Hematopoietic multipotent progenitor cell treated with erythropoietin and hydrocortisone succinate and interleukin-3 and kit ligand, for 6 days (in vitro differentiated cells): ENCODE measurements at places on chromosomes 1 and 21.

- no peak for DNase-seq
These were observed 26.9 kb upstream of the EXOSC10 start for GRCh38 chr1:11126569-11126968.

- DNase-seq = no peak
These were observed 36.1 kb downstream of the EIF2D start for GRCh38 chr1:206575894-206576737.

DNA sequence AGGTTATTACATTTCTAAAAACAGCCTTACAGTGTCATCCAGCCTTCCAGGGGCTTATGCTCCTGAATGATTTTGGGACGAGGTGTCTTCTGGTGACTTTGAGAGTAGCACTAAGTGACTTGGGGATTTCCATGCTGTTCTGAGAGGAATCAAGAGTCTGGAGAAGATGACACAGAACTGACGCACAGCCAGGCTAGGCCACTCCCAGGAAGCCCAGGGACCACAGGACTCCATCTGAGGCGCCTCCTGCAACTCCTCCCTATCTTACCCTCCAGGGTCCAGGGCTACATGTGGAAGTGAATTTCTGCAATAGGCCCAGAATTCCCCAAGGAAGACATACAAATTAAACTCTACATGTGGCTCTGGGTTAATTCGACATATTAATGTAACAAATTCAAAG, 92.5 kb downstream of the SLC25A24 start:
- DNase-seq = peak; percentile 30

DNA sequence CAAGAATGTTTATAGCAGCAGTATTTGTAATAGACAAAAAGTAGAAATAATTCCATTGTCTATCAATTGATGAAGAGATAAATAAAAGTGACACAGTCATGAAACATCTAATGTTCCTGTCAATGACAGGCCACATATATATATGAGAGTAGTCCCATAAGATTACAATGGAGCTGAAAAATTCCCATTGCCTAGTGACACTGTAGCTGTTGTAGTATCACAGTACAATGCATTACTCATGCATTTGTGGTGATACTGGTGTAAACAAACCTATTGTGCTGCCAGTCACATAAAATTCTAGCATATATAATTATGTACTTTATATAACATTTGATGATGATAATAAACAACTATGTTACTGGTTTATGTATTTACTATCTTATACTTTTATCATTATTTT, 141.9 kb upstream of the LYPLAL1 start:
- no peak for DNase-seq
